ENCODE measurements at places on chromosomes 3 and 15.

DNA sequence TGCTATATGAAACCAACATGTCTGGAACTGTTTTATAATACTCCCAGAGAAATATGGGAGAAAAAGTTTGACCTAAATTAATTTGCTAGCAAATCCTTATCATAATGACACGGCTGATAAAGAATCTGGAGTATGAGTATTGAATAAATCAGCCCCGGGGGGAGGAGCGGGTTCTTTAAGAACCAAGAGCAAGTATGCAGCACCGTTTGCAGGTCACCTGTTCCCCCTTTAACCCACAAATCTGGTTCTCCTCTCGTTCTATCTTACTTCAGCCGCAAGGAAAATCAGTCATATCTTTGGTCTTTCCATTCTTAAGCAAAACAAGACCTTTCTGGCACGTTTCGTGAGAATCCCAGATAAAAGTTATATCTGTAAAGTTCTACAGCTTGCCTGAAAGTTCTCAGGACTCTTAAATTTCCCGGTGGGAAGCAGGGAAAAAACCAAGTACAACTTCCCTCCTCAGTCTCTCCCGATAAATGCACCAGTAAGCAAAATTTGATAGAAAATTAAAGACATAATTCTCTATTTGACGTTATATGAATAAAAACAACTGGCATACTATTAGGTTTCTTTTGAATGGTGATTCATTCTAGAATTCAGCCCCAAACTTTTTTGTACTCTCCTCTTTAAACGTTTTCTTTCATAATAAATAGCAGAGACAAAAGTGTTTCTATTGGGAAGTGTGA lies 348.6 kb downstream of the ZBBX start:
- no peak for DNase-seq

GRCh38 chr3:183044547-183045229 lies 54.6 kb downstream of the MCCC1 start:
- DNase-seq: no peak

GRCh38 chr15:32987067-32987466 lies 207.4 kb downstream of the FMN1 start:
- no peak for DNase-seq

GRCh38 chr3:29453284-29454001 lies 172.6 kb downstream of the RBMS3 start:
- no peak for DNase-seq

GRCh38 chr3:12470680-12471079 lies 13.6 kb upstream of the TSEN2 start:
- no peak for DNase-seq

- DNase-seq: no peak
Measured at GRCh38 chr3:196354132-196354531, 15.9 kb upstream of the TM4SF19 start.

DNA sequence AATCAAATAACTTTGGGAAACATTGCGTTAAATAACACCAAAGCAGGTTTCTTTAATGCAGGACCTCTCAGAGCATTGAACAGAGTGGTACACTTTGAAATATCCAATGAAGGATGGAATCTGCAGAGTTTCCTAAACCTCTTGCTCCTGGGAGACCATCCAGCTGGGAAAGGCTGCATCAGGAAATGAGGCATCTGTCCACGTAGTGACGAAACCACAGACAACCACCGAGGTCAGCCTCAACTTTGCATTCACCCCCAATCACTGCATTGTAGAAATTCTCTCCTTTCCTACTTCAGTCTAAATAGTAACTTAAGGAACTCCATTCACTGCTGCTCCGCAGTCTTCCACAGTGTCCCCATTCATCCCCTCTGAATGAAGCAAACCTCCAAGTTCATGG lies 41.5 kb upstream of the CDV3 start:
- no peak for DNase-seq

DNA sequence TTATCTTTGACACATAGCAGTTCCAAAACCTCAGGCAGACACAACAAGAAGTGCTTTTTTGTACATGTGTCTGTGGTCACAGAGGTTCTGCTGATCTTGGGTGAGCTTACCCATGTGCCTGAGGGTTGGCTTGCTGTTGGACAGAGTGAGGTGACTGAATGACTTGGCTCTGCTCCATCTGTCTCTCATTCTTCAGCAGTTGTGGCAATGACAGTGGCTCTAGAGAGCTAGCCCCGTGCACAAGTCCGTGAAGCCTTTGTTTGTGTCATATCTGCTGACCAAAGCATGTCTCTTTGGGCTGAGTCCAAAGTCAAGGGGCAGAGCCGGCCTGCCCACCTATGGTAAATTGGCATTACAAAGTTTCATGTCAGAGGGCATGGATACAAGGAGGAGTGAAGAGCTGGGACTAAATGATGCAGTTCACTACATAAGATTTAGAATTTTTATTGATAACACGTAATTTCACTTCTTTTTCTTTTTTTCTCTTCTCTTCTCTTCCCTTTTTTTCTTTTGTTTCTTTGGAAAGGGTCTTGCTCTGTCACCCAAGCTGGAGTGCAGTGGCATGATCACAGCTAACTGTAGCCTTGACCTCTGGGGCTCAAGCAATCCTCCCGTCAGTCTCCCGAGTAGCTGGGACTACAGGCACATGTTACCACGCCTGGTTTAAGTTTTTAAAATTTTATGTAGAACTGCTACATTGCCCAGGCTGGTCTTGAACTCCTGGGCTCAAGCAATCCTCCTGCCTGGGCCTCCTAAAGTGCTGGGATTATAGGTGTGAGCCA lies 77.9 kb downstream of the ITPR1 start:
- DNase-seq: no peak

GRCh38 chr15:36645106-36645505 lies 65.7 kb downstream of the CDIN1 start:
- DNase-seq: no peak

DNA sequence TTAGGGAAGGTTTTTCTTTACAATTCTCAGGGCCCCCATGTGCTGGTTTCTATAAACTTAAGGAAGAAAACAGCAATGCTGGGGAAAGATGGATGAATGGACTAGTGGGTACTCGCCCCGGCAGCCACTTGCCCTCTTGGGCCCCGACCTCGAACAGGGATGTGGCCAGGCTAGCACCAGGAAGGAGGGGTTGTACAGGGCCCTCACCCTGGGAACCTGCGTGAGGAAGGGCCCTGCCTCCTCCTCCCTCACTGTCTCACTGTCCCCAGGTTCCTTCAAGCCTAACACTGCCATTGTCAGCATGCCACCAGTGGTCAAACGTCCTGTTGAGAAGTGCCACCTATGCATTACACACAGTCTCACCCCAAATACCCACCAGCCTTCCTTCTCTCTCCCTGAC lies 9.1 kb downstream of the ADAMTS17 start:
- DNase-seq: no peak

All from stimulated activated CD4-positive, alpha-beta T cell treated with anti-CD3 and anti-CD28 coated beads, Interleukin-2, amount 100 ng/mL, for 4 hours (primary cell).